ENCODE measurements at places on chromosomes 1 and 21.

DNA sequence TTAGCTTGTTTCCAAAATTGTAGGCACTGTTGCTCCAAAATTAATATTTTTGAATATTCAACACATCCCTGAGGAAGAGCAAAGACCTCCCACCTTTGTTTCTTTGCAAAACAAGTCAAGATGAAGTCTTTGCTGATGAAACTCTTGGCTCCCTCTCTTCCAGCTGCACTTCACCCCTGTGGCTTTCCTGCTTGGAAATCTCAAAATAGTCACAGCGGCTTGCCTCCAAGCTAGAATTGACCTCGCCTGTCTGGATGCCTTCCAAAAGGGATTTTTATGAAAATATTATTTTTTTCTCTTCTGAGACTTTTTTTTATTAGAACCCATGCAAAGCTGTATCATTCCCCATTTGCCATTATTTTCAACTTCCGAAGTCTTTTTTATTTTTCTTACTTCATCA is 71.1 kb upstream of the MROH9 start:
- no peak for DNase-seq

- no peak for DNase-seq
Measured at GRCh38 chr1:156477526-156478249, 22.9 kb downstream of the MEF2D start.

DNA sequence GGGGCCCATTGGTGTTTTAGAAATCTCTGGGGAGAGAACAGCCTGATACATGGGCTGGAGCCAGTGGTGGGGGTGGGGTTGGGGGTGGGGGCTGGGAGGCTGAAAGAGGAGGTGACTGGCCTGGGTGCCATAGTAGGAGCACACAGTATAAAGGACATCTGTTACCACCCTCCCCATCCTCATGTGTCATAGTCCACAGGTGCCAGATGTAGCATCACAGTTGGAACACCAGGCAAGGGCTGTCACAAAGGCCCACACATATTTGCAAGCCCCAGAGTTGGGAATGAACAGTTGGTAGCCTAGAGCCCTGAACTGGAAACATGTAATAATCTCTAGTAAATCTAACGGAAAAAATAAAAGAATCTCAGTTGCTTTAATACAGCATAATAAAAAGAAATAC is 55.1 kb upstream of the CR2 start:
- peak; percentile 16 for DNase-seq

- DNase-seq = no peak
Measured at GRCh38 chr1:64010316-64010715, 193.1 kb upstream of the UBE2U start.

- DNase-seq = peak; percentile 14
Measured at GRCh38 chr1:209455145-209455544, 128.4 kb upstream of the CAMK1G start.

DNA sequence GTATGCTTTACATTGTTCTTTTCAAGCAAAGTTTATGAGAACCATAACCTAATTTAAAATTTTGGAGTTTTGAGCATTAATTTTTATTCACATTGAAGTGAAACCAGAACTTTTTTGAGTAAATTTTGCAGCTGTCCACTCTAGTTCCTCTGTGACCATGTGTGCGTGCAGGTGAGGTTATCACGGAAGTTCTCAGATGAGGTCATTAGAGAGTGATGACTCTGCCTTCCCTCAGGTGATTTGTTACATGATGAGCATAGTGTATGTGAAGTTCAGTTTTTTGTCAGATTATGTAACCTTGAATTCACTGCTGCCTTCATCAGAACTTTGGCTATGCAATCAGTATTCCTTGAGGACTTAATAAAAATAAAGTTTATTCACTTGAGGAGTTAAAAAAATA is 828.2 kb downstream of the ADGRL2 start:
- DNase-seq = no peak

- no peak for DNase-seq
Measured at GRCh38 chr1:234969011-234969441, 159.6 kb downstream of the TOMM20 start.

GRCh38 chr1:153696741-153697140 is 18.3 kb downstream of the NPR1 start:
- DNase-seq = no peak

- DNase-seq = no peak
Measured at GRCh38 chr1:75245239-75245638, 111.1 kb downstream of the LHX8 start.

GRCh38 chr21:46120301-46121285 is 22.7 kb downstream of the COL6A2 start:
- DNase-seq = no peak

DNA sequence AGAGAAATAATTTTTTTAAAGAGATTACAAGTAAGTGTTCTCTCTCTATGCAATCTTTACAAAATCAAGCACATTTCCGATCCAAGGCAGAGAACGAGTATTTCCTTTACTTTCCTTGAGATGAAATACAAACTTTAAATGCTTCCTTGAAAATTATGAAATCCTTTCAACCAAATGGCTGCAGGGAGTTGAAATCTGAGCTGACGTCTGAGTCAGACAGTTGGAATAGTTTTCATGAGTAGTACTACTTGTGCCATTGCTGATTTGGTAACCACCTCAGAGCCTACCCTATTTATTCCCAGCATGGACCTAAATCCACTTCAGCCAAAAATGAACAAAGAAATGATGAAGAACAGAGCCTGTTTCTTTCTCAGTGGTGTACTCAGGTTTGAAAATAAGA is 183.6 kb downstream of the GIPC2 start:
- no peak for DNase-seq

GRCh38 chr1:221910222-221910621 is 168.3 kb upstream of the DUSP10 start:
- DNase-seq = no peak

DNA sequence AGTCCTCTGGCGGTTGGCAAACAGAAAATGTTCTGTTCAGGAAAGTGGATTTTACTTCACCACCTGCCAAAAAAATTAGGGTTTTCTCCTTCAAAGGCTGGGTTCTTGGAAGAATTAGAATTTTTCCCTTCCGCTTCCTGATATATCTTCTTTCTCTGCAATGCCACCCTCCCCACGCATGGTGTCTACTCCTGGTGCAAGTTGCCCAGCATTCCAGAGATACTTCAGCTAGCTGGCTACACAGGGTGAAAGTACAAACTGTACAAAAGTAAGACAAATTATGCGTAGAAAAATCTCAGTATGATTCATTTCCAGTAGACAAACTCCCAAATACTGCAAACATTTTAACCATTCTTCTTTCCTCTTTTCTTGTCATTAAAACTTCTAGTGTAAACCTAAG is 430.1 kb upstream of the ESRRG start:
- no peak for DNase-seq

DNA sequence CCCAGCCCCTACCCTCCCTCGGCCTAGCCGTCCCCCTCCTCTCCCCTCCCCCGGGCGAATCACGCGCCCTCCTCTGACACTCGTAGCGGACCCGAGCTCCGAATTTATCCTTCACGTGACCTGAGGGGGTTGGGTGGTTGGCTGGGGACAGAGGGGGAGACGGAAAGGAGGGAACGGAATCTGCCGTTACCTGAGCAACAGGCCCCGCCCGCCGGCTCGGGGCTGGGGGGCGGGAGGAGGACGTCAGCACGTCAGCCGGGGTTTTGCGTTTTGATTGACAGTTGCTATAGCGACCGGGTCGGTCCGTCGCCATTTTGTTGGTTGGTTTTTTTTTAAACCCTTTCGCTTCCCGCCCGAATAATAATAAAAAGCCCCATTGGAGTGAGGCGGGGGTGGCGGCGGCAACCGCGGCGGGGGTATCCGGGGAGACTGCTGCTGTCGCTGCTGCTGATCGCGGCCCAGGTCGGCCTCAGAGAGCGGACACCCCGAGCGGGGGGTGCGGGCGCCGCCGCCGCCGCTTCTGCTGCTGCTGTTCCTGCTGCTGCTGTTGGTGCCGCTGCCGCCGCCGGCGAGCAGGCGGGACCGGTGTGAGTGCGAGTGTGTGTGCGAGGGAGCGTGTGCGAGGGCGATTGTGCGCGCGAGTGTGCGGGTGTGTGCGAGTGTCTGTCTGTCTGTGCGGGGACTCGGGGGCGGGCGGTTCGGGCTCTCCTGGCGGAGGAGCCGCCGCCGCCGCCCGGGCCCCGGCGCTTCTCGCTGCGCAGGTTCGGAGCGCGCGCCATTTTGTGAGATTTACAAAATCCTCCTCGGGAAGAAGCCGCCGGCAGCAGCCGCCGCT is at the start of gene DYRK1A:
Gene DYRK1A (plus strand): TSS at position 292 of the 835 bp plus-strand sequence. CDS start 53,602 bp downstream, outside the sequence.
- peak; percentile 98 for DNase-seq

- DNase-seq = no peak
Measured at GRCh38 chr21:28871388-28872010, 121.2 kb downstream of the LTN1 start.

DNA sequence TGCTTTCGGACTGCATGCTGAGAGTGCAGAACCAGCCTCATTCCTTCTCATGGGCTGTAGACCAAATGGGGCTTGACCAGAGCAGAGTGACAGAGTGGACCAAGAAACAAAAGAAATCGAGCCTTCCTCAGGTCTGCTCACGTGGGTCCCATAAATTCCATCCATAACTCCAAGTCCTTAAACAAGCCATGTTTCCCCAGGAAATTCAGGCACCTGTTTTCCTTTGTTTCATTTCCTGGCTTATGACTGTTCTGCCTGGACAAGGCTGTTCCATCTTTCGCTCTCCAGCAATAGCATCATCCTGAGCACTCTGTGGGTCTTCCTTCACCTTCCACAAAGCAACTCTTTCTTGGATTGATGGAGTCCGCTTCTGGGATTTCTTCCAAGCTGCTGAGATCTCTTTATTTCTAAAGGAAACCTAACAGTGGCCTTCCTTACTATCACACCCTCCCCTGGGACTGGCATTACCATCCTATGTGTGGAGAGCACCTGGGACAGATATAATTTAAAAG is 63.9 kb downstream of the LAMC2 start:
- DNase-seq = no peak

GRCh38 chr1:226692051-226692792 is 46.9 kb downstream of the ITPKB start:
- no peak for DNase-seq

DNA sequence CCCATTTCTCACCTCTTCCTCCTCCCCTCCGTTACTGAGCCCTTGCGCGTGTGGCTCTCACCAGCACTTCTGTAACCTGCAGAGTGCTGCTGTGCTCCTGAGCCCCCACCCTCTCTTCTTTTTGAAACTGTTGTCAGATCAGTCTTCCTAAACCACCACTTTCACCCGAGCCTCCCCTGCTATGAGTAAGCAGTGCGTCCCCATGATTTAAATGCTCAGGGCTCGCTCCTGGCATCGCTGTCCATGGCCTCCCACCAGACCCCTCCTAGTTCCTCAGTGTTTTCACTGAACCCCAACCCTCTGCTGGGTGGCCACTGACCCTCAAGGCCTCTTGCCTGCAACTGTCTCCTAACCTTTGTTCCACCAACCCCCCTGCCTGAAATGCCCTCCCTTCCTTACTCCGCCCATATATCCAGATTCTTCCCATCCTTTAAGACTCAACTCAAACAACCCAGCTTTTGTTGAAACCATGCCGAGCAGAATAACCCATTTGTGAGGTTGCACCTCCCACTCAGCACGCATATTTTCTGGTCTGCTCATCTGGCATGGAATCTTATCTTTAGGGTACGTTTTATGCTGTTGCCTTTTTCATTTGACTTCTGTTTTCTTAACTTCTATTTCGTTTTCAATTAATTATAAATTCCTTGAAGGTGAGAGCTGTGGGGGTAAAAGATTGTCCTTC is 64.5 kb upstream of the FAM3B start:
- no peak for DNase-seq

DNA sequence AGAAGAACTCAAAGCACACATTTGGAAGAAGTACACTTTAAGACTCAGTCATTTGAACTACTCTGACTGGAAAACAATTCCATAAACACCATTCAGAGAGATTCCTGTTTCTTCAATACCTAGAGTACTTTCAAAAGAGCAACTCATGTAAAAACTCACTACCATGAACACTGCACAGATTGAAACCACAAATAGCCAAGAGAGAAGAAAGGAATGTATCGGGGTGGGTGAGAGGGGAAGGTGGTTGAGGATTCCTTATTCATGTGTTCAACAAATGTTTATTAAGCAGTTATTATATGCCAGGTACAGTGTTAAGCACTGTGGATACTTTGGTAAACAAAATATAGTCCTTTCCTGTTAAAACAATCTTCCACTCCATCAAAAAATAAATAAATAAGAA is 64.7 kb downstream of the NRIP1 start:
- no peak for DNase-seq

DNA sequence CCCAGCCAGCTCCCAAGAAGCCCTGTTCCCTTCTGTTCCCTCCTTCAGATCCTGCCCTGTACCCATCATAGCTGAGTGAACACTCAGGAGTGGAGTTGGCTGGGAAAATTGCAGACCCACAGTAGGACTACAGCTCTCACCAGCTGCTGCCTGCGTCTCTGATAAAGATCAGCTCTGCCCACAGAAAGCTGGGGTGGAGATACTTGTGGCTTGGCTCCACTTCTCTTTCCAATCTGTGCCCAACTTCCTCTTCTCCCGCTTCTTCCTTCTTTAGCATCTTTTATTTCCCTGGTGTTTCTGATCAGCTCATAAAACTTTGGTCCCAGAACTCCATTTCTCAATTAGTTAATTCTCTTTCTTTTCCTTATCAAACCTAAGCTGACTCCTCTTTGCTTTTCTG is 5.5 kb upstream of the CD1A start:
- no peak for DNase-seq

GRCh38 chr1:43067977-43068751 is 103.9 kb downstream of the EBNA1BP2 start:
- no peak for DNase-seq

DNA sequence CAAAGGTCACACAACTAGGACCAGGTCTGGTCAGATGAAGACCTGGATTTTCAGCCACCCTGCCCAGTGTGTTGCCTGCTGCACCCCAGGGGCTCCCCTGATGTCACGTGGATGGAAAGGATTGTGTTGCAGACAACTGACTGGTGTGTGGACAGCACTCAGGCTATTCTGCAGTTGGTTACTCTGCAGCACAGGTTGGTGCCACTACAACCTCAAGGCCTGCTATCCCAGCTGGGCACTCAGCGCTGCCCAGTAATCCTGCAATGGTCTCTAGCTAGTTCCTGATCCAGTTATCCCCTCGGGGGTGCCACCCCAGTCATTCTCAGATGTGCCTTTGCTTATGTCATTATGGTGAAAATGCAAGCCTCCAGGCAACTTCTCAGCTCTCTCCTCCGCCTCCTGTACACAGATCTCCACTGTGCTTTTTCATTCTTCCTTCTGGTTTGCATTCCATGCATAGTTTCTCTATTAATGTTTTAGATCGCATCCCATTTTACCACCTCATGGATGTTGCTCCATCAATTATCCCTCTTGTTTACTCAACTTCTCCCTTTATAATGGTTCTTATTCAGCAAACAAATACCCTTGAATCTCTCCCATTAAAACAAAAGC is 503.2 kb upstream of the CAMK1G start:
- DNase-seq = no peak

DNA sequence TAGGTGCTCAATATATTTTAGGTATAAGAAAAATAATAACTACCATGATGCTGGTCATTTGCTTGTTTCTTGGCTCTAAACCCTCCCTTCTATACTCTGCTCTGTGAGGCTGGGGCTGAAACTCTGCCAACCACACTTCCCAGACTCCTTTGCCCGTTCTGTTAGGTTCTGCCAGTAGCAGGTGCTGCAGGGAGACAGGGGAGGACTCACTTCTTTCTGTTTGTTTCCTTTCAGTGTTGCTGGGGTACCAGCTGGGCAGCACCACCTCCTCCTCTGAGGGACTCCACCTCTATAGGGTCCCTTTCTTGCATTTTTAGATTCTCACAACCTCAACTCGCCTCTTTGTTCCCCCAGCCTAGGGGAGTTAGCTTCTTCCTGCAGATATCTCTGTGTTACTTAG is 17.0 kb upstream of the SH2D2A start:
- DNase-seq = no peak

GRCh38 chr1:212229654-212230053 is 55.6 kb upstream of the PPP2R5A start:
- no peak for DNase-seq

Measured in NCI-H2171 (cell line).